ENCODE measurements at places on chromosomes 1 and 21.
A peak's percentile ranks its signal among the peaks of the same experiment; 100 is the strongest.

- DNase-seq = no peak
Observed at GRCh38 chr1:47913225-47913823, 83.9 kb downstream of the TRABD2B start.

DNA sequence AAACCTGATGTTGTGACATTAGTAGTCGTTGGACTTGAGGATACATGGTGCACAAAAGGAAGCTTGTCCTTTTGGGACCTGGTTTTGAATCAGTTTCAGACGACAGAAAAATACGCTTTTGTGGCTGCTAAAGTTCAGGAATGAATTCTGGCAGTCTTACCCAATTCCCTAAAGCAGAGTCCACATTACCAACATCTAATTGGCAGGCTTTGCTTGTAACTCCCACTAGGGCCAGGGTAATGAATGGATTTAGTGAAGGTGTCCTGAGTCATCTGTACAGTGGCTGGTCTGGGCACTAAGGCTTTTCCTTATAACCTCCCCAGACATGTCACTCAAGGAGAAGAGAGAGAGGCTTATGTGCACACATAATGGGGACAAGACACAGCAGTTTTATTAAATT is 66.2 kb upstream of the RNPC3 start:
- DNase-seq = no peak

DNA sequence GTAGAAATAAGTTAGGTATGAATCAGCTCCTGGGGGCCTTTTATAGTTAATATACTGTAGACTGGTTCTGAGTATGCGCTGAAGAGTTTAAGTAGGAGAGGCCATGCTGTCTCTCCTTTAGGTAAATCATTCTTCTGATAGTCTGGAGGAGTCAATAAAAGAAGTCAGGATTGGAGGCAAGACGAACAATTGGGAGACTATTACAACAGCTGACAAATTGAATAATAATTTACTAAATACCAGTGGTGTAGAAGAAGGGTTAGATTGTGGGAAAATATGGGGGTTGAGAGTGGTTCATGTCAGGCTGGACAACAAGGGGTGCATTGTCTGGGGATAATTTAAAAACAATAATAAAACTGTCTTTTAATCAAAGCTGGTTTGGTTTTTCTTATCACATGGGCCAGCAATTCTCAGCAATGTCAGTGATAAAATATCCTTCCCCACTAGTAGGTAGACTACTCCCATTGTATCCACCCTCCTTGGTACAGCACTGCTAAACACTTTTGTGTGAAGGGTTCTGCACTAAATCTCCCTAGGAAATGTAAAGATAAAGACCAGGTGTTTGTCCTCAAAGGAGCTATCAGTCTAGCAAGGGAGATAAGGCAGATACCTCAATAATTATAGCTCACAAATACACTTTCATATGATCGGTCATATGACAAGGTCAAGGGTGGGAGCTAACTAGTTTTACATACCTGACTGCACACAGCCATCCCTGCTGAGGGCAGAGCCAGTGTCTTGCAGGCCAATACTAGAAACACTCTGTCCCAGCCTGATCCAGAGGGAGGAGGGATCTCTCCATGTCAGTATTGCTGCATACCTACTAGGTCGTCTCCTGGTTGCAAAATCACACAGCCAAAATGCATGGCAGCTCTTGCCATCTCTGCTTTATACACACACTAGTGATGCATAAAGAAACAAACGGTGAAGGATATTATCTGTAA is 299.7 kb downstream of the VAV3 start:
- DNase-seq = no peak

GRCh38 chr21:42032266-42032665 is 22.1 kb upstream of the ZBTB21 start:
- no peak for DNase-seq

DNA sequence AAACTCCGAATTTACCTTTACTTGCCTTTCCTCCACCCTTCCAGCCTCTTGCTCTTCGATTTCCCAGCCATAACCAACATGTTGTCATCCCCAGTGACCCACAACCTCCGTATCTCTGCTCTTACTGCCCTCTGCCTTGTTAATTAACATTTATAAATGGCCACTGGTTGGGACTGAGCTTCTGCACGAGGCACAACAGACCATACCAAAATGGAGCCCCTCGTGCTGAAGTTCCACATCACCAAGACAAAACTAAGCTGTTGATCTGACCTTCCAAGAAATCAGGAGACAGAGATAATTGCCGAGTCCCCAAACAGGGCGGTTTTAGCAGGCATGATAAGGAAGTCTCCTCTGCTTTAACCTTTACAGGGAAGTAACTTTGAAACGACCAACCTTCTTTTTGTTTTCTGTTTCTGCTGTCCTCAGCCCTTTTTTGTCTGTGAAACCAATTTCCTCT is 71.9 kb downstream of the NMNAT2 start:
- no peak for DNase-seq

DNA sequence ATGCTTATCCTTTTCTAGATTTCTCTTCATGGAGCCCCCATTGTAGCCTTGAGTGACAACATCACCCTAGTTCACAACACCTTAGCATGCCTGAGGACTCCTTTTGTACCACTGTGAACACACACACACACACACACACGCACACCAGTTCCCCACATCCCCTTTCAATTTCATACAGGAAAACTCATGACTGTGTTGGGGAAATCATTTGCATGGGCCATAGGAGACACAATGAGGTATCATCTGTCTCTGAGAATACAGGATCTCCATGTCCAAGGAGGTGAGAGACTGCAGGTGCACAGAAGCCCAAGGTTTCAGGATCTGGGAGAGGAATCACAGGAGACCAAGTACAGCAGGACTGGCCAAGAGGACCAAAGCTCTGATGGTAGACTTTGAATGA is 119.7 kb downstream of the TPTE start:
- no peak for DNase-seq

DNA sequence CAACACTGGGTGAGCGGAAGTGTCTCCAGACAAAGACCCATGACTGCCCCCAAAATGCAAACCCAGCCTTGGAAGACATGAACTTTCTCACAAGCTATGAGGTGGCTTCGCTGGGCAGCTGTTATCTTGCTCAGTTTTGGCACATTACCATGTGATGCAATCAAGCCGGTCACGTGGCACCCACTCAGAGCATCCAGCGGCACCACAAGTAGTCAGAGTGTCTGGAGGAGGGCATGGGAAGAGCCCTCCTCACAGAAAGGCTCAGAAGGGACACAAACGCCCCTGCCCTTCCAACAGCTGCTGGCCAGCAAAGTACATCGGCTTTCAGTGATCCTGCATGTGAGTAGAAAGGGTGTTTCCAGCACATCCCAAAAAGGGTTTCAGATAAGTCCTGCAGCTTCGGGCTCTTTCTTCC is 145.5 kb upstream of the IRF2BP2 start:
- peak; percentile 40 for DNase-seq

DNA sequence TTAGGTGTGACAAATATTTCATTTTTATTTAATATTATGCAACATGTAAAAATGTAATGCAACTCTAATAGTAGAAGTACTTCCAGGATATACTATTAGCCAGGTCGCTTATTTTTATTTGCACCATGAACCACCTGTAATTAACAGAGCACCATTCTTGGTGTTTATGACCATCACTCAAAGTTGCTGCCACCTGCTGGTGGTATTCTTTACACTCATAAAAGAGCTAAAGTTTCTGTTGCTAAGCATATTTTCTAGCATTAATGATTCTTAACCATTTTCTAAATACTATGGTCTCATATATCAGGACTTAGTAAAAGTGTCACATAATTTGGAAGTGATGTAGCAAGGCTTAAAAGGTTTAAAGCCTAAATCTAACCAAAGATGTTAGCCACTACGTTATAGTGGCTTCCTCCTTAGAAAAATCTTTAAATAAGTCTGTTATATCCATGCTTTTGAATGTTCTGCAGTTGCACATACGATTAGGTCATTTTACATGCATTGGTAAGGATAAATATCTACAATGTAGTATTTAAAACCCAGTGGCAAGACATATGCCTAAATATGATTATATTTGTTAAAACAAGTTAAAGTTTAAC is 244.5 kb downstream of the NEGR1 start:
- no peak for DNase-seq

GRCh38 chr1:86965012-86965826 is 50.8 kb downstream of the HS2ST1 start:
- no peak for DNase-seq

DNA sequence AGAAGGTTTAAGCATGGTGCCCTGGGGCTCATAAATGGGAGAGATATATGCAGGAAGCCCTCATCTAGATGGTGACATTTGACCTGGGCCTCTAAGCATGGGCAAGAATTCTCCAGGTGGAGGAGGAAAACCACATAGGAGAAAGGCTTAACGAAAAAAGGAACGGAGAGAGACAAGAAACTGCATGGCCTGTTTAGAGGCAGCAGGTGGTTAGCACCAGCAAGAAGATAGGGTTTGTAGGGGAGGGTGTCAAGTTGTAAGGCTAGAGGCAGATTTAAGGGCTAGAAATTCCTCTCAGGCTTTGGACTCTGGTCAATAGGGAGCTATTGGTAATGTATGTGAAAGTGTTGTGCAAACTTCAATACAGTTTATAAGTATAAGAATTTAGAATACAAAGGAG is 8.2 kb upstream of the MAPKAPK2 start:
- no peak for DNase-seq

GRCh38 chr1:886311-886710 is 37.4 kb upstream of the SAMD11 start:
- no peak for DNase-seq

- no peak for DNase-seq
Observed at GRCh38 chr1:55233145-55233777, 18.1 kb upstream of the USP24 start.

GRCh38 chr1:98766255-98766654 is 104.7 kb downstream of the SNX7 start:
- DNase-seq = no peak

DNA sequence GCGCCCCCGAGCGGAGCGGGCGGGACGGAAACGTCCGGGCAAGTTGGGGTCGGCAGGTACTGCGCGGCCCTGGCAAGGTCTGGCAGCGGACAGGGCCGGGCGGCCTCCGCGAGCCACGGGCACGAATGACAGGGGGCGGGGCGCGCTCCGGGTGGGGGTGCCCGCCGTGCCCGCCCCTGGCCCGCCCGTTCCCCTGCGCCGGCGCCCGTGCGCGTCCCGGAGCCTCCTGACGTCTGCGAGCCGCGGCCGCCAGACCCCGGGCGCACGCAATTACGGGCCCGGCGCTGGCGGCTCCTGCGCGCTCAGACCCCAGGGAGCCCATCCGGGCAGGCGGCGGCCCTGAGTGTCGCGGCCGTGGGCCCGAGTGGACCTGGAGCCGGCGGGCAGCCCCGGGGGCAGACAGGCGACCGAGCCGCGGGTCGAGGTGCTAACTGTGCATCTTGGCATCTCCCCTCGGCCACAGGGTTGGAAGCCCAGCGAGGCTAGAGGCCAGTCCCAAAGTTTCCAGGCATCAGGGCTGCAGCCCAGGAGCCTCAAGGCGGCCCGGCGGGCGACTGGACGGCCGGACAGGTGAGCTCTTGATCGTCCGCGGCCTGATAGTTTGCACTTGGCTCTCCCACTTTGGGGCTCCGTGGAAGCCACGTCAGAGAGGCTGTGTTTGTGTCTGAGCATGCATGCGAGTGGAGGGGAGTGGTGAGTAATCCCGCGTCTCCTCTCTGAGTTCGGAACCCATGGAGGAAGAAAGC is 918 bp downstream of the MIB2 start:
- no peak for DNase-seq

DNA sequence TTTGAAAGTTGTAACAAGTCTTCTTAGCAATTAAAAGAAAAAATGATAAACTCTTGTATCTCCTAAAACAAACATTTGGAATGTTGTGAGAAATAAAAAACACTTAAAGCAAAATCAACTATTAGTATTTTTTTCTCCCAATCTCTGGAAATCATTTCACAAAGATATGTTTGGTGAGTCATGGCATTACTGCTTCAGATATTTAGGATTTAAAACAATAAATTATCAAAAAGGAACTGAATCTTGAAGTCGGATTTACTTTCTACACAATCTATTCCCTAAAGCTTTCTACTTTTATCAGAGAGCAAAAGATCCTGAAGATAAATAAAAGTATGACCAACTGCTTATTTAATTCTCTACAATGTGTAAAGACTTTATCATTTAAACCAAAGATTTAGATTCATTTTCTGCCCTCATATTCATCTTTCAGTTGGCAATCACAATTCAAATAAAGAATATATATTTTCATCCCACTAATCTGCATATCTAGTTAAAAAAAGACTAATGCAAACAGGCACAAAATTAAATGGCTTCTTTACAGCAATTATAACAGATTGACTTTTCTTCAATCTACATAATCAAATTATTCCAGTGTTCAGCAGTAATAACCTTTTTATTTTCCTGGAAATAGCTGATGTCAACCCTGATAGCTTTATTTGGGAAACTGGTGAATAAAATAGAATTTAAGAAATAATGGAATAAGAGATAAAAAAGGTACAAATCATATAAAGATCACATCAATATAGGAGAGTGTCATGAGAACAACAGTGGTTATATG is 230.0 kb downstream of the COP1 start:
- DNase-seq = no peak

GRCh38 chr1:67777016-67777415 is 56.3 kb downstream of the GNG12 start:
- no peak for DNase-seq

DNA sequence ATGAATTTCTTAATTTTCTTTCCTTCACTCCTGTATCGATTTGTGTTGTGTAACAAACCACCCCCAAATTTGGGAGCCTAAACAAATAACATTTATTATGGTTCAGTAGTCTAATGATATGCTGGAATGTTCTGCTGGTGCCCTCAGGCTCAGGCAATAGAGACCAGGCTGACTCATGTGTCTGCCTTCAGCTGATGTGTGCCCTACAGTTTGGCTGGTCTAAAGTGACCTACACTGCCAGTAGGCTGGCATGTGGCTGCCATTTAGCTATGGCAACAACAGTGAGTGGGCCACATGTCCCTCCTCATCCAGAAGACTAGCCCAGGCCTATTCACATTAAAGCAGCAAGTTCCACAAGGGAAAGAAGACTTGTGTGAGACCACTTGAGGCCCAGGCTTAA is 115.8 kb downstream of the PTPRC start:
- no peak for DNase-seq
